Stimulated activated CD4-positive, alpha-beta T cell treated with anti-CD3 and anti-CD28 coated beads, TNF-alpha, amount 100 ng/mL, for 48 hours (primary cell): ENCODE measurements at places on chromosomes 2 and 18.

DNA sequence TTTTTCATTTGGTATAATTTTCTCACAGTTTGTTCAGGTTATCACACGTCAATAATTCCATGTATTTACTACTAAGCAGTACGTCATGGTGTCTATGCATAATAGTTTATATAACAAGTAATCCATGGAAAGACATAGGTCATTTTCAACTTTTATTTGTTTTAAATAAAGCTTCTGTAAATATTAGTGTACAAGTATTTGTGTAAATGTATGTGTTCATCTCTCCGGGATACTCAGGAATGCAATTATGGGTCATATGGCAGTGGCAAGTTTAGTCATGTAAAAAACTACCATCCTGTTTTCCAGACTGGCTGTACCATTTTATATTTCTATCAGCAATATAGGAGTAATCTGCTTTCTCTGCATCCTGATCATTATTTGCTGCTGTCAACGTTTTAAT is 231.1 kb upstream of the ZNF804A start:
- no peak for DNase-seq

DNA sequence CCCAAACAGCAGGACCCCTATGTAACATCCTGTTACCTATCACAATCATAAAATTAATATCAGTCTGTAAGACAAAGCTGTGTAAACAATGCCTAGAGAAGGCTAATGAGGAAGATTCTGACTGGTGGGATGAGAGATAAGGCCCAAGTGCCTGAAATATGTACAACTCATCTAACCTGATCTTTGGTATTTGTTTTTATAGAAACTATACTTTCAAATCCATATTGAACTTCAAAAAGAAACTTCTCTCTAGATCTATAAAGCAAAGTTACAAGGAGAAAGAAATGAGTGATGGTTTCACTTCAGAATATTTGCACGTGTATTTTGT is 36.1 kb upstream of the ITGA4 start:
- no peak for DNase-seq

GRCh38 chr2:197274937-197275336 is 35.6 kb downstream of the ANKRD44 start:
- no peak for DNase-seq

- no peak for DNase-seq
These were observed 14.2 kb downstream of the SEPTIN2 start for GRCh38 chr2:241329669-241330615.

- DNase-seq, result no peak
These were observed 973.7 kb upstream of the POU3F3 start for GRCh38 chr2:103880081-103880834.

DNA sequence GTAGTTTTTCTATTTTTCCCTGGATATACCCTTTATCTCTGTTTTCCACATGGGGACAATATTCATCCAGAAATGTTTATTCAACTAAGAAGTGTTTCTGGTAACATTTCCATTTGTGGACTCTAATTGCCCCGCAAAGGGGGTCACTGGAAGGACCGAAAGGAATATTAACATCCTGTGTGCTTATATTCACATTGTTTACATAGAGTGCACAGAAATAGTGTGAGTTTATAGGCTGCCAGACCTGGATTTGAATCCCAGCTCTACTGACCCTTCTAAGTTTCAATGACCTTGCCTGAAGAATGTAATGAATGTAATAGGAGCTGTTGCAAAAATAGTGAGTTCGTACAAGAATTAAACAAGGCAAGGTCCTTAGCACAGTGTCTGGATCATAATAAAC is 152.9 kb upstream of the NCKAP5 start:
- DNase-seq, result no peak

DNA sequence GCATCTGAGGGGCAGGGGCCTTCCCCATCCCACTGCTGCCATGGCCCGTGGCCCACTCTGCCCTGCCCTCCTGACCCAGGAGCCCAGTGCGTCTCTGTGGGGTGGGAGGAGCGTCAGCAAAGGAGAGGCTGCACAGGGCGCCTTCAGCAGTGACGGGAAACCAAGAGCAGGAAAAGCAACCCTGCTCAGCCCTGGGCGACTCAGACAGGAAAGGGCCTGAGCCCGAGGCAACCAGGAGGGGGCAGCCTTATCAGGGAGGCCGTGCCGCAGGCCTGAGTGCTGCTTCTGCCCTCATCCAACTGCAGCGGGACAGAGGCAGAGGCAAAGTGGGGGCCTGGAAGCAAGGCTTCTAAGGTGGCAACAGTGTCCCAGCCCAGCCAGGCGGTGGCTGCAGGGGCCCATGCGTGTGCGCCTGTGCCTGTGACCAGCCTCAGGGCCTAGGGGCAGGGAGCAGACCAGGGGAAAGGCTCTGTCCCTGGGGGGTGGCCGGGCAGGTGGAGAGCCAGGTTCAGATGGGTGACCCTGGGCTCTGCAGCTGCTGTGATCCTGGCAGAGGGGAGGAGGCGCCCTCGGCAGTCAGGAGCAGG is 23.3 kb upstream of the ALPI start:
- DNase-seq, result no peak

DNA sequence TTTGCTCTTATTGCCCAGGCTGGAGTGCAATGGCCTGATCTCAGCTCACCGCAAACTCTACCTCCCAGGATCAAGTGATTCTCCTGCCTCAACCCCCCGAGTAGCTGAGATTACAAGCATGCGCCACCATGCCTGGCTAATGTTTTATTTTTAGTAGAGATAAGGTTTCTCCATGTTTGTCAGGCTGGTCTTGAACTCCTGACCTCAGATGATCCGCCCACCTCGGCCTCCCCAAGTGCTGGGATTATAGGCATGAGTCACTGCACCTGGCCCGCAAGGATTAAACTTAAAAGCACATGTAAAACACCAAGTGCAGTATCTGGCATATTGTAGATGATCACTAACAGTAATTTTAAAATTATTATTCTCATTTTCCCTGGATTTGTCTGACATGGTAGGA is 72.9 kb downstream of the C1QL2 start:
- no peak for DNase-seq

GRCh38 chr2:29309090-29310029 is 194.1 kb downstream of the CLIP4 start:
- no peak for DNase-seq

GRCh38 chr2:164510895-164511294 is 110.4 kb downstream of the GRB14 start:
- DNase-seq, result no peak

GRCh38 chr18:62438402-62438801 is 84.4 kb upstream of the ZCCHC2 start:
- no peak for DNase-seq
